ENCODE measurements at places on chromosomes 4 and X. TPM values are rescaled to one million over a fixed set of nuclear protein-coding genes. Genes with fewer than 3 reads are reported as not detected.

DNA sequence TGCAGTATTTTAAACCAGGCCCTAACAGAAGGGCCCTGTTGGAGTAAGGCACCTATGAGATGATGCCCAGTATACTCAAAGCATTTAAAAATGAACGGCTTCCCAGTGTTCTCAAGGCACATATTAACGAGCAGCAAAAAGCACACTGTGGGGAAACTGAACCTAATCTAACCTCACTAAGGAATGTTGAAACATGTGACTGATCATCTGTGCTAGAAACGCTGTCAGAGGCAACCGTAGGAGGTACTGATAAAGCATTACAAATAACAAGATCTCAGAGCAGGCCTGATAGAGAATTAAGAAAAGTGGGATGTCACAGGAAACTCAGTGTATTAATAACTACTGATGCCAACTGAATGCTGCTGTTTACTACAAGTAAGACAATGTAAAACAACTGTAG, 24.0 kb downstream of the ASB9 start:
- no peak for DNase-seq

DNA sequence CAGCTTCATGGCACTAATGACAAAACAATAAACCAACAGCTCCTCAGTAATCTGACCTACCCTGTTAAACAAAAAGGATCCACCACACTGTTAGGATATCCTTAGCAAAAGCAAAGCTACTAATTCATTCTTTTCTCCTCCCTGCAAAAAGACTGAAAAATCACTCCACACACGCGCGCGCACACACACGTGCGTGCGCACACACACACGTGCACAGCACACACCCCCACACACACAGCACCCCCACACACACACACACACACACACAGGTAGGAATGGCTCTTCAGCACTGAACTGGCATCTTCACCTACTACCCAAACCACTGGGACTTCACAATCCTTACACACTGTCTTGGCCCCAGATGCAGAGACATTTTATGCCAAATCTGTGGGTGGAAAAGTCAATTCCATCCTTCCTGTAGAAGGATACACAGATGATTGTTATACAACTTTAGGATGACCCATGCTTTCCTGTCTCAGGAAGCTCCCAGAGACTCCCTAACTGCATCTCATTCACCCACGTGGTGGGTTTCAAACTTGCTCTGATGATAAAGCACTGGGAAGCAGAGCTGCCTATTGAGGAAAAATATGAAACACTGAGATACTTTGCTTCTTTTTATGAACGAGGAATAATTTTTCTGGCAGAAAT, 102.5 kb downstream of the TSPAN5 start:
- no peak for DNase-seq

DNA sequence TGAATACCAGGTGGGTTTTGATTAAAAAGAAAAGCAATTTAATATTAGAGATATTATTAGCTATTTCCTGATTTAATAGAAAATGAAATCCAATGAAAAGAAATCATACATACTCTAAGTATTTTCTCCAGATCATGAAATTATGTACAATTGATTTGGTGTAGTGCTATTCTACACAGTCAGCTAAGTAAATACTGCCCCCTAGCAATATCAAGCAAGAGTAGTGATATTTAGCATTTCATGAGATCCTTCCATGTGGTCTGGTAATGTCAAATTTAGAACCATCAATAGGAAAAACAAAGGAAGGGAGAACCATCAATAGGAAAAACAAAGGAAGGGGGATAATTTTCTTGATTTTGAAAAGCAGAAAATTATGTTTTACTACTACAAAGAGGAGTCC, 114.6 kb downstream of the TBCK start:
- no peak for DNase-seq

- DNase-seq, result no peak
These were observed 8.2 kb downstream of the MID1 start for GRCh38 chrX:10612215-10612614.

GRCh38 chr4:148030193-148030873, 298.4 kb downstream of the ARHGAP10 start:
- no peak for DNase-seq

GRCh38 chr4:138697851-138698250, 317.7 kb upstream of the NOCT start:
- DNase-seq, result no peak

- no peak for DNase-seq
These were observed 130.4 kb upstream of the FRMPD4 start for GRCh38 chrX:12007881-12008280.

- DNase-seq, result no peak
These were observed 522.8 kb downstream of the GLUD2 start for GRCh38 chrX:121570072-121570841.

DNA sequence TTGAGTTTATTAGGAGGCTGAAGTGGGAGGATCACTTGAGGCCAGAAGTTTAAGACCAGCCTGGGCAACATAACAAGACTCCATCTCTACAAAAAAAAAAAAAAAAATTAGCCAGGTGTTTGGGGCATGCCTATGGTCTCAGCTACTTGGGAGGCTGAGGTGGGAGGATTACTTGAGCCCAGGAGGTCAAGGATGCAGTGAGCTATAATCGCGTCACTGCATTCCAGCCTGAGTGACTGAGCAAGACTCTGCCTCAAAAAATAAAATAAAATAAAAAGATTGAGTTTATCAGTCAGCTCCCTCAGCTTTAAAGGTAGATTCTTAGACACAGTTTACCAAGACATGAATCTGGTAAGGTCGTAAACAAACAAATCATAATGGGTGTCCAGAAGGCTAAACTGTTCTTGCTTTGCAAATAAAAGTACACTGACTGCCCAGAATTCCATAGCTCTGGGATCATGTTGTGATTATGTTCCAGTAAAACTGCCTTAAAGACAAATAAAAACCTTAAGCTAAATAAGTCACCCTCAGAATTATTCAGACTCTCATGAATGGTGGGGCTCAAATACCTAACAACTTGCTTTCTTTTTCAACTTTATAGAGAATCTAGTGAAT, 18.7 kb downstream of the APOO start:
- no peak for DNase-seq

The HSFX2 gene
- not detected for total RNA-seq

The MAGEC3 gene
- not detected for total RNA-seq

The PWWP3B gene
- total RNA-seq, result 9.2 TPM

The CDKL2 gene
- total RNA-seq, result 0.13 TPM

The HSFX4 gene
- total RNA-seq, result not detected

The CFAP97 gene
- total RNA-seq, result 11.3 TPM

The GIMD1 gene
- total RNA-seq, result not detected

The POLN gene
- 2.3 TPM for total RNA-seq

The ADAM29 gene
- not detected for total RNA-seq

The TRPC3 gene
- 0.13 TPM for total RNA-seq
